ENCODE measurements at places on chromosomes 3 and 15.

- no peak for DNase-seq
Measured at GRCh38 chr3:136516095-136516494, 236.1 kb downstream of the STAG1 start.

- DNase-seq = peak; percentile 21
Measured at GRCh38 chr15:42402455-42403205, 43.3 kb downstream of the CAPN3 start.

DNA sequence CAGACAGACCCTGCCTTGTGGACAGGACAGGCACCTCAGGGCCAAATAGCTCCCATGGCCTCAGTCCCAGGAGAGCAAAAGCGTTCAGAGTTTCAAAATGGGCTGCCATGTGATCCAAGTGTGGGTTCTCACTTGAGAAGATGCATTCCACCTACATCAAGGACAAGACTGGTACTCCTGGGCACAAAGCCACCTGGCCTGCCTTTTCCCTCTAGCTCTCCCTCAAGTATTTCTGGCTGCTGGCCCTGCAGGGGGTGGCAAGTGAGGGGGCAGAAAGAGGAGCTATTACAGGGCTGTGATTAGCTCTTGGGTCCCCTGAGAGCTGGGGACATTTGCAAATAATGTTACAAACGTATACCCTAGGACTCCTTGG lies 6.5 kb upstream of the COL7A1 start:
- no peak for DNase-seq

DNA sequence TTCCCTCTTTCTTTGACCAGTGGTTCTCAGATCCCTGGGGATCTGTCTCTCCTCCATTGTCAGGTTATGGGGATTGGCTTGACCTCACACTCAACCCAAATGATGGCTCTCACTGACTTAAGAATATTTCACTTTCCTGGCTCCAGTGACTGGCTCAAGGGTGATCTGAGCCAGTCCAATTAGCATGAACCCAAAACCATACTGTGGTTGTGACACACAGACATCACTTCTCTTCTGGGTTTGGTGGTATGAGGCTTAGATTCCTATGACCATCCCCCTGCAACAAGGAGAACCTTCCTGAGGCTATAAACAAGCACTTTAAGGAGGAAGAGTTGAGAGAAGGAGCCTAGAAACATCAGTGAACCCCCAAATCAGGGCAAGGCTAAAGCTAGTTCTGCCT lies 85.8 kb downstream of the KCNAB1 start:
- DNase-seq = no peak

GRCh38 chr3:158167737-158168557 lies 58.1 kb downstream of the RSRC1 start:
- DNase-seq = peak; percentile 82

DNA sequence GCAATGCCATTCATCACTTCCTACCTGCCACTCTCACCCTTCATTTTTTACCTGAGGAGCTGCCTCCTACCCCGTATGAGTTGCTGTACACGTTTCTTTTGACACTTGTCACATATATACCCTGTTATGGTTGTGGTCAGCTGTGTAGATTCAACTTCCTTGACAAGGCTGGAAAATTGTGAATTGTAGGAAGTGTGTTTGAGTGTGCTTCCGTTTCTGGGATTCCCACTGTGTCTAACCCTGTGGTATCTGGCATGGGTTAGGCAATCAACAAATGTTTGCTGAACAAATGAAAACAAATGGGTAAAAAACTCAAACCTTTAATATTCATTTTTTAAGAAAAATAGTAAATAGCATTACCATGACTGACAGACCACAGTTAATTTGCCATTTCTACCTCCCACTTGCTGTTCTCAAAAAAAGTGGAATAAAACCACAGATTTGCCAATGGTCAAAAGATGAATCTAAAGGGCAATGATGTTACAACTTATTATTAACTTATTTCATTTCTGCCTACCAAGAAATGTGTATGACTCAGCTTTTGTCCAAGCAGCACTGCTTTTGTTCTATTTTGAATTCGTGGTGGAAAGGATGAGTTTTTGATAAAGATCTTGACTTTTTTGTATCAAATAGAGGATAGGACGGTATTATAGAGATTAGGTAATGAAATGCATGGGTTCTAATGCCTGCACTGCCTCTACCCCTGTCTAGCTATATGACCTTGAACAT lies 404.6 kb downstream of the LPP start:
- peak; percentile 14 for DNase-seq

GRCh38 chr15:61661791-61662190 lies 398.5 kb downstream of the VPS13C start:
- DNase-seq = no peak

DNA sequence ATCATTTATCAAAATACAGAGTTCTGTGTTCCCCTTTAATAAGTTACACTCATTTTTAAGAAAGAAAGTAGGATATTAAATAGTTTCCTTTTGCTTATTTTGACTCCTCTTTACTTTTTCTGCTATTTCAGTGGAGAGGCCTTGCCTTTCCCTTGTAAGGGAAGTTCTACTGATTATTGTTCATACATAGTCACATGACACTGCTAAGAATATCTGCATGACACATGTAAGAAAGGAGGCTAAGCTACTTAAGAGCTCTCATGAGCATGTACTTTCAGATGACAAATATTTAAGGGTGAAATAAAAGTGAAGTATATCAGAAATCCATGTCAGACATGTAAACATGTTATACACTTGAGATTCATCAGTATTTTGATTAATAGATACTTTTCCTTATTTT lies 39.0 kb downstream of the MYRIP start:
- no peak for DNase-seq

DNA sequence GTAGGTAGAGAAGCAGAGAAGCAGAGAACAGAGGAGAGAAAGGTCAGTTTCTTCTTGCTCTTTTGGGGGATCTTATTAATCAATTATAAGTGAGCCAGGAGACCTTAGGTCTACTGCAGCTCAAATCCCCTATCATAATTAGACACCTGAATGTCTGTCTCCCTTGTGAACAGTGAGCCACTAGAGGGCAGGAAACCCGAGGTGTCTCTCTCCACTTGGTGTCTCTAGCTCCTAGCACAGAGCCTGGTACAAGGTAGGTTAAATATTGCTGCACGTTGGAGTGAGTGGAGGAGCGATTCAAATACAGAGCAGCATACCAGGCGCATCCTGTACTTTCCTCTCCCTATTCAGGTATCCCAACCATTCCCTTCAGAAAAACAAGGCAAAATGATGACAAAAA lies 2.0 kb upstream of the ST8SIA2 start:
- no peak for DNase-seq

DNA sequence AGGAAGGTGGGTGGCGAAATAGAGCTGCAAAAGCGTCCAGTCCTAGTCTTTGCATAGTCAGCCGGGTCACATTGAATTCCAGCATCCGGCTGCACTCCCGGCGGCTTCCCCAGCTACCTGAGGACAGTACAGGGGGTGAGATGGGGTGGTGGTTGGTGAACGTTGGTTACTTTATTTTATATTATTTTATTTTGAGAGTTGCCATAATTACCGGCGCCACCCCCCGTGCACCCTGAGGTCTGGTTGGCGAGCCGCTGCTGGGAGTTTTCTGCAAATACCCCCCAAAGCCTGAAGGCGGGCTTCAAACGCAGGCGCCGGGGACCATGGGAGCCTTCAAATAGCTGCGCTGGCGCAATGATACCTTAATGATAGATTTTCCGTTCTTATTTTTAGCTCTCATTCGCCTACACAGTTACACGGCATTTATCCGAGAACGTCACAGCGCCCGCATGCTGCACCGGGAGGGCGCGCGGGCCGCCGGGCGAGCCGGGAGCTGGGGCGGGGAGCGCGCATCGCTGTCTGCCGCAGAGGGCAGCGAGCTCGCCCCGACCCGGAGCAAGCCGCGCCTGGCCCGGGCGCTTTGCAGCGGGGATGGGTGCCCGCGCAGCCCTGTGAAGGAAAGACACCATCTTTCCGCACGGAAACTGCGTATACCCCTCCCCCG lies 756 bp upstream of the RASGRF1 start:
- DNase-seq = no peak

- no peak for DNase-seq
Measured at GRCh38 chr15:73965094-73965757, 26.9 kb downstream of the STOML1 start.

DNA sequence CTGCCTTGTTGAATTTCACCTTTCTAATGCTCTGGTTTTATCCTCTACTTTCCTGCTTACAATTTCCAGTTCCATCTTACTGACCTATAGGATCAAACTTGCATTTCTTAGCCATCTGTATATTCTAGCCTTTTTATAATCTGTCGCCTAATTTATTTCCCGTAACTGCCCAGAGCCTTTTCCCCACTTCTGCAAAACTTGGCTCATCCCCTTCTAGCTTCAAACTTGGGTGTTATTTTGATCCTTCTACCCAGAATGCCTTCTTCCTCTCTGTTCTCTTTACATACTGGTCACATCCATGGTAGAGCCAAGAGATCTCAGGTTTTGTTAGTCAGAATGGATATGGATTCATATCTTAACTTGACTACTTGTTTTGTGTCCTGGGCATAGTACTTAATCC lies 2.6 kb downstream of the SACM1L start:
- DNase-seq = no peak

DNA sequence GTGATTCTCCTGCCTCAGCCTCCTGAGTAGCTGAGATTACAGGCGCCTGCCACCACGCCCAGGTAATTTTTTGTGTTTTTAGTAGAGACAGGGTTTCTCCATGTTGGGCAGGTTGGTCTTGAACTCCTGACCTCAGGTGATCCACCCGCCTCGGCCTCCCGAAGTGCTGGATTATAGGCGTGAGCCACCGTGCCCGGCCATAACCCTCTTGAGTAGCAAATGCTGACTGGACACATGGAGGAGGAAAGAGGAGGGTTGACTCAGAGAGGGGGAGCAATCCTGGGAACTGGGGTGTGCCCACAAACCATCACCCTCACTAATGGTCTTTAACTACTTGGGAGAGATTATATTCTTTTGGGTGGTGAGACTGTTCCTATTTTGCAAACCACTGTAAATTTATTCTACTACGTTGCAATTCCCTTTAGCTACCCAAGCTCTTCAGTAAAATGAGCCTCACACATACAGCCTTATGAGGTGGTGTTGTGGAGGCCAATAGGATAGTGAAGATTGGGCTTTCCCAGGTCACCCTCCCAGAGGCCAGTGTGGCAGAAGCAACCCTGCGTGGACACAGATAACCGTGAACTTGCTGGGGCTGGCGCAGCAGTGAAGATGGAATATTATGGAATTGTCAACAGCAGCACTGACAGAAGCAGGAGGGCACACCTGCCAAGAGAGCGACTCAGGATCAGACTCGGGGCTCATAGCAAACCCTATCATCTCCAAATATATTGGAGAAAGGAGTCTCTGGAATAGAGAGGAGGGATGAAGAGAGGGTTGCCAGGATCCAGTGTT lies 37.4 kb downstream of the TLNRD1 start:
- DNase-seq = no peak

DNA sequence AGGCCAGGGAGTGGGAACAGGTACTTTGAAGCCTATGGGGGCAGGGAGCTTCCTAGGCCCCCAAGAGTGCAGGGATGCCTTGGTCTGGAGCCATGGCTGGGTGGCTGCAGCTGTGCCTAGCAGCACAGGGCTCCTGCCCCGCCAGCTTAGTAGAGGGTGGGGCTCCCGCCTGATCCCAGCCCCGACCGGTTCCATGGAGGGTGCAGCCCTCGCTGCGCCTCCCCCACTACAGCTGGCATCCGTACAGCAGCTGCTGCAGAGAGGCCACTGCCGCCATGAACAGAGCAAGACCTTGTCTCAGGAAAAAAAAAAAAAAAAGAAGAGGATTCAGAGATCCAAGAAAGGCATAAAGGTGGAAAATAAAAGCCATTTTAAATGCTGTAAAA lies 277.2 kb downstream of the UBE2E2 start:
- no peak for DNase-seq

DNA sequence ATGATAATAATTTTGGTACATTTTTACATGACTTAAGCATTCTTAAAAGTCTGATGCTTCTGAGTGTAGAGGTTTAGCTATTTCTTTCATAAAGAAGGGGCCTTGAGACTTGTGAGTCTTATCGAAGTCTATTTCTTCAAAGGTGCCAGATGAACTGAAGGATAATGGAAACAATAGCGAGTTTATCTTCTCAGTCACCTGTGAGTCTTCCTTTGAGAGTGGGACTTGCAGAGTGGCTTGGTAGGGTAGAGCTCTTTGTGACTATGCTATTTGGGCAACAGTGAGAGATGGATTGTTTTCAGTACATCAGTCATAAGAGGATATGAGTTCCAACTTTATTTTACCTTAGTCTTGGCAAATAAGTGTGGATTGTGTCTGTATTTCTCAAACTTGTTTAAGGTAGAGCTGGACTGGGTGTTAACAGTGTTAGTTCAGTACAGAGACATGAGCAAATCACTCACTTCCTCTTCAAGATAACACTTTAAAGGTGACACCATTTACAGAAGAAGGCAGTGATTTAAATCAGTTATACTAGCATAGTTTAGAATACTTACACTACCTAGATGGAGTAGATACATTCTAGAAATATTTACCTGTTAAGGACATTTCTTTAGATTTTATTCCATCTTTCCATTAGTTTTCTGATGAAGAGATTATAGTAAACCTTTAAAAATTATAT lies 3.2 kb downstream of the AKAP13 start:
- no peak for DNase-seq

DNA sequence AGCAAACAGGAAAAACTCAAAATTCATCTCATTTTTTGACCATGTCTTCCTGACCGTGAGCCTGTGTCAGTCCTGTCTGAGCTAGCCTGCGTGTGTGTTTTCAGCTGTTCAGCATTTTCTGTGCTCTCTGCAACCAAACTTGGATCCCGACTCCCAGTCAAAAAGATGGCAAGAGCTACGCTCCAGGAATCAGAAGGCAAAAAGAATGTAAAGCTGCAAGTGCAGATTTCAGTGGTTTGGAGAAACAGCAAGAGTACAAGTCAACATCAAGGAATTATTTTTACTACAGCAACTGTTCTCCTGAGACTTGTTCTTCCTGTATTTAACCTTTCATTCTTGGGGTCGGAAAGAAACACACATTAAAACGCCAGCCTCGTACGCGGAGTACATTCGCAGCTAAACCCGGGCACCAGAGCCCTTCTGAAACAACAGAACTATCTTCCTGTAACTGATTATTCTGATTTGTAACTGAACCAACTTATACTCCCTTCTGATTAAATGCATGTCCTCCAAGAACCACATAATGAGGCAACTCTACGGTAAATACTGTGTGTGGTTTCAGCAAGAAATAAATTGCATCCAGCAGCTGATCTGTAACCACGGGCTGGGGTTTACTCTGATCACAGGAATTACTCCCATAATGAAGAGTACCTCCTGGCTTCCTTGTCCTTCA lies 107.4 kb downstream of the LRIG1 start:
- DNase-seq = no peak

GRCh38 chr3:129002573-129003569 lies 1.8 kb downstream of the EFCC1 start:
- no peak for DNase-seq

DNA sequence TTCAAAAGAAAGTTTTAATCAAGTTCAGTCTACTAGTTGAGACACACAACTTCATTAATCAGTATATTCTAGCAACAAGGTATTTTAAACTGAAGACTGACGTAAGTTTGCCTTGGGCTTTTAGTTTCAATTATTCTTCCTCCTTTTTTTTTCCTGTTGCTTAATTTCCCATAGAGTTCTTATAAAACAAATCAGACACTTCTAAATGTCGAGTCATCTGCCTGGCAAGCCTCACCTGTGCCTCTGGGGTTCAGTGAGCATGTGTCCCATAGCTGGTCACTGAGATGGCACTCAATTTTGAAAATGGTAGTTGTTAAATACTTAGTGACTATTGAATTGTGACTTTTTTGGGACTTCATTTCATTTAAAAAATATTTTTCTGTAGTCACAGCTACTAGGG lies 27.4 kb downstream of the NKIRAS1 start:
- peak; percentile 29 for DNase-seq

- DNase-seq = peak; percentile 70
Measured at GRCh38 chr3:36969540-36970432, 23.1 kb downstream of the EPM2AIP1 start.

GRCh38 chr3:17469520-17469919 lies 272.9 kb downstream of the TBC1D5 start:
- no peak for DNase-seq

Data from CD14-positive monocyte (primary cell).